Activated naive CD4-positive, alpha-beta T cell treated with anti-CD3 and anti-CD28 coated beads for 36 hours (primary cell): ENCODE measurements at places on chromosomes 13 and 19.

- DNase-seq: no peak
Measured at GRCh38 chr19:36891768-36892357, 24.2 kb downstream of the ZNF829 start.

GRCh38 chr13:47291107-47291656 is 394.3 kb upstream of the HTR2A start:
- DNase-seq: no peak

DNA sequence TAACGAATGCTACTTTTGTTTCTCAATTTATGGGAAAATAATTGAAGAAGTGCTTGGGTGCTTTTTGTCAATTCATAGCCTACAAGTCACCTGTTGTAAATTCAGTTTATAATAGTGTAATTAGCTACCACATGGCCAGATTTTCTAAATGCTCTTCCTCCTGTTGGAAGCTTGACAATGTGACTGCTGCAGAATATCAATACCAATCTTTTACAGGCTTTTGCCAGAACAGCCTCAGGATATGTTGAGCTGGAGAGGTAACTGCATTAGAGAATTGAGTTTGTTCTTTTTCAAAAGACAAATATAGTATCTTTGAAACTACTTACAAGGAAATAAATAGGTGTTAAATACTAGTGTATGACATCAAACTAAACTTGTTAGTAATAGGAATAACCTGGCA is 277.8 kb downstream of the POU4F1 start:
- no peak for DNase-seq

- no peak for DNase-seq
Measured at GRCh38 chr13:22102271-22102670, 431.4 kb downstream of the FGF9 start.

GRCh38 chr13:63208826-63209225 is 1793.2 kb upstream of the PCDH20 start:
- no peak for DNase-seq
